Activated CD4-positive, alpha-beta T cell treated with anti-CD3 and anti-CD28 coated beads, Interleukin-2, amount 50 U/mL, for 1 hour (primary cell): ENCODE measurements at places on chromosomes 16 and 17.
A peak's percentile ranks its signal among the peaks of the same experiment; 100 is the strongest.

GRCh38 chr16:2019921-2020831, 591 bp downstream of the NPW start:
- DNase-seq = no peak

- no peak for DNase-seq
Observed at GRCh38 chr16:75143941-75144340, 4.4 kb upstream of the ZFP1 start.

GRCh38 chr16:67528870-67529581, 397 bp downstream of the RIPOR1 start:
- peak; percentile 23 for DNase-seq

DNA sequence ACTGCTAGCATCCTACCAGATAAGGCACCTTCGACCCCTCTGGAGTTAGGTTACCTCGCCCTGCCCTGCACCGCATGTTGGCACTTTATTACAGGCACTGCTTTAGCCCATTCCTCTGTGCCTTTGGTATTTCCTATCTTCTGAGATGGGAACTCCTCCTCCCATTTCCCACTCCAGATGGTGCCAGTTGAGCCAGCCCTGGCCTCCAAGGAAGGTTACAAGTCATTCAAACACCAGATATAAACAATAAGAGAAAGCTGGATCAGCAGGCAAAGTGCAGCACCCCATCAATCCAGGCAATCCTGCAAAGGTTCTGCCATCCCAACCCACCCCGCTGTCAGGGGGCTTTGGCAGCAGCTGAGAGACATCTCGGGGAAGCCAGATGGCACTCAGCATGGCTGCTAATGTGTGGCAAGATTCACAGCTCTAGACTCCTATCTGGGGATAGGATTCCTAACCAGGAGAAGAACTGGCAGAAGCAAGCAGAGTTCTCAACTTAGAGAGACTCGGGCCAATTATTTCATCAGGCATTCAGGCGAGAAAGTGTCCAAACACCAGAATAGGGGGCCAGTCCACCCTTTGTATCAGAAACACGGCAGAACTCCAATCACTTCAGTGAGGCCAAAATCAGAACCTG, 113.0 kb downstream of the COPRS start:
- no peak for DNase-seq
